Stimulated activated effector memory CD8-positive, alpha-beta T cell treated with anti-CD3 and anti-CD28 coated beads, Interleukin-12 subunit alpha, Interleukin-12 subunit beta, amount 100 ng/mL, for 72 hours (primary cell): ENCODE measurements at places on chromosomes 2 and 18.
A peak's percentile ranks its signal among the peaks of the same experiment; 100 is the strongest.

DNA sequence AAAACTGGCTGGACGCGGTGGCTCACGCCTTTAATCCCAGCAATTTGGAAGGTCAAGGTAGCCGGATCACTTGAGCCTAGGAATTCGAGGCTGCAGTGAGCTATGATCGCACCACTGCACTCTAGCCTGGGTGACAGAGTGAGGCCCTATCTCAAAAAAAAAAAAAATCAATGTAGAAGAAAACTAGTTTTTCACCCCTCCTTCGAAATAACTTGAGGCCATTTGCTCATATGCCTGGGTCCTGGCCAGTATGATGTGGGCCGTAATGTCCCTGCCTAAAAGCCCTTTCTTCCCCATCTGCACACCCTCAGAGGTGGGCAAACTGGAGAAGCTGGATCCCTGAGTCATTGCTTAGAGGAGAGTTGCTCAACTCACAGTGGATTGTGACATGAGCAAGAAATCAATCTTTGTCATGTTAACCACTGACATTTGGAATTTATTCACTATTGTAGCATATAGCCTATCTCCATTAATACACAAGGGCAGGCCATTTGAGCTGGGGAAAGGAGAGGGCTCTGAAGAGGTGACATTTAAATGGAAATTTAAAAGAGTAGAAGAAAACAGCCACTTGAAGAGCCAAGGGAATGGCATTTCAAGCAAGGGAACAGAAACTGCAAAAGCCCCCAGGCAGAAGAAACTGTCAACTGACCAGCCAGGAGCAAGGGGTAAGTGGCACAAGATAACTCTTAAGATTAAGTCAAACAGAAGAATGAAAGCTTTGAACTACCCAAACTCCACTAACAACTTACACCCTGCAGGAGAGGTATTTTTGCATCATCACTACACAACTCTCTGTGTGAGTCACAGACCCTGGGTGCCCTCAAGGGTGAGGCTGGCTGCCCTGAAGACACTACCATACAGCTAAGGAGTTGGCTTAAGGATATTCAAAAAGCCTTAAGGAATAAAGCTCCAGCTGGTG is 7.6 kb upstream of the METTL21A start:
- no peak for DNase-seq

DNA sequence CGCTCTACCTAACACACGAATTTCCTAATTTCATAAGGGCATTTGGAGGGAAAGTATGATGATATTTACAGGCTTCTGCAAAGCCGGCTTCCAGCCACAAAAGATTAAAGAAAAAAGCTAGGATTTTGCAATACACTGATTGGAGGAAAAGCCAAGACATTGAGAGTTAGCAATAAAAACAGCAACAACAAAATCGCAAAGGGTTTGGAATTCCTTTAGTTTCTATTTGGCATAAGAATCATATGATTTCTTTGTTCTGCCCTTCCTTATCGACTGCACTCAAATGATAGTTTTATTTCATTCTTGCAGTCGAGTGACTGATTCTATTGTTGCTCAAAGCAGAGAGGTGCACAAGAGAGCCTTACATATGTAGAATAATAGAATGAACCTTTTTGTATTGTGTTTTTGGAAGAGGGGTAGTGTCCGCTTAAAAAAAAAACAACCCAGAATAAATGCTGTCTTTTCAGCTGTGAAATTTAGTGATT is 3.9 kb upstream of the ZNF532 start:
- DNase-seq: no peak

GRCh38 chr18:49561289-49562193 is at the start of gene LIPG:
TSS of gene LIPG (plus strand) at chr18:49562057. CDS start at chr18:49562309, 252 bp downstream.
- peak; percentile 59 for DNase-seq

DNA sequence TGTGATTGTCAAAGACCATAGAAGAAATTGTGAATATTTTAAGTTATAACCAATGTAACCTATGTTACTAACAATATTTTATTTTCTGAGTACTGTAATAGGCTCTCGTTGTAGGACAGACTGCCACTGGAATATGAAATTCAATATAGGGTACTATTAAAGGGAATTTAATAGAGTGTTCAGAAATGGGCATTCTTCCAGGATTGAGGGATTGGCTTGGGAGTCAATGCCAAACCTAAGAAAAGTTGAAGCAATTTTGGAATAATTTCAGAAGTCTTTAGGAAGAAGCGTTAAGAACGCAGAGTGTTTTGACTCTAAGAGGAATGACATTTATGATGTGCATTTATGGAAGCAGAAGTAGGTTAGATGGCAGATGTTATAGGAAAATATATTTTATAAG is 79.0 kb downstream of the ACVR2A start:
- DNase-seq: no peak

GRCh38 chr2:122261911-122262310 is 506.5 kb downstream of the TSN start:
- no peak for DNase-seq

DNA sequence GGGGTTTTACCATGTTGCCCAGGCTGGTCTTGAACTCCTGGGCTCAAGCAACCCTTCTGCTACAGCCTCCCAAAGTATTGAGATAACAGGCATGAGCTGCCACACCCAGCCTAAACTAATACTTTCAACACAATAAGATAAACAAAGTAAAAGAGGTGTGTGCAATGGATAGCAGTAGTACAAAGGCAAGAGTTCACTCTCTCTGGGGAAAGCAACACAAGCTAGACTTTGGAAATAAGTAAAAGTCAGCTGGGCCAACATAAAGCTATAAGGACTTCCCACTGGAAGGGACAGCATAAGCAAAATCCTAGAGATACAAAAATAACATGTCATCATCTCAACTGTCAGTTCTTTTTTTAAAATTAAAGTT is 5.2 kb upstream of the NOSTRIN start:
- DNase-seq: no peak

GRCh38 chr2:109555346-109555900 is 58.3 kb downstream of the SEPTIN10 start:
- no peak for DNase-seq

DNA sequence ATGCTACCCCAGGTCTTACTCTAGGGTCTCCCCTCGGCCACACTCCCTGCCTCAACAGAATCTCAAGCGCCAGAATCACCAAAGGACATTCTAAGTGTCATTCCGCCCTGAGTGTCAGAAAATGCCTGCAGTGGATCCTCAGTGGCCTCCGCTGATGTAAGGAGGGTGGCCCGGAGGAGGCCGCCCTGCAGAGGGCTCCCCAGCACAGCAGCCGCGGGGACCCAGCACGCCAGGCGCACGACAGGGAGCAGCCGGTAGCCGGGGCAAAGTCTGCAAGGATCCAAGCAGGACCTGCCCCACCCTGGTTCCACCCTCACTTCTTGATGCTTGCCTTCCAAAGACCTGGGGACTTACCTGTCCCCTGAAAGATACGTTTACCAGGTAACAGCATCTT is 54.2 kb upstream of the ID2 start:
- DNase-seq: no peak

- DNase-seq: no peak
Observed at GRCh38 chr2:53786352-53786704, 425 bp downstream of the ASB3 start.

- DNase-seq: no peak
Observed at GRCh38 chr18:21823848-21824247, 83.3 kb downstream of the MIB1 start.

DNA sequence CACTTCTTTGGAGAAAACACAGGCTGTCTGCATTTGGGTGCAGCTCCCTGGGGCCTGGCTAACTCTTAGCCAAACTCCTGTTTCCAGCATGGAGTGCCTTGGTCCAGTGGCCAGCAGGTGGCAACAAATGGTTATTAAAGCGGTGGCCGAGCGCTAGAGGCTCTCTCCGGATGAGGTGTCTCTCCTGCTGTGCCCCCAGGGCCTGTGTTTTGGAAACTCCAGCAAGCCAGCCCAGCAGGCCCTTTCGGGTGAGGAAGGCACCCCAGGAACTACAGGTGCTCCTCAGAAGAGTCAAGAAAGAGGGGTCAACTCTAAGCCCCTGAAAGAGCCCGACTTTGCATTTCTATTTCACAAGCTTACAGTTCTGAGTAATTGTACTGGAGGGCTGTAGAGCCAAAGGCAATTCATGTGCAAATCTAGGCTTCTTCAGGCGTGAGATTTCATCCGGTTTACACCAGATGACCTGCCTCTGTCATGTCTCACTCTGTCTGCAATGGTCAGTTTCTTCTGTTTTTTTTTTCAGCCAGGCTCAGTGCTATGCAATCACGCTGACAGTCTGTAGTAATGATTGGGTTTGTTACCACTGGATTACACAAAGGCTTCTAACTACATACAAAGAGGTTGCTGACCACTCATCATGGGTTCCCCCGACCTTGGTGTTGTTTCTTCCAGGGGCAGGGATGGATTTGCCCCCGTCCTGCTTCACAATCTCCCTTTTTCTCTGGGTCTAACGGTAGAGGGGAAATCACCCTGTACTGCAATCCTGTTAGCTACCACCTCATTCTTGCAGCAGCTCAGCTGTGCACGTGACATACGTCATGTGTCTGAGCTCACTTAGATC is 7.6 kb upstream of the CHRNA1 start:
- DNase-seq: no peak

- DNase-seq: no peak
Observed at GRCh38 chr2:28835781-28836180, 25.1 kb downstream of the SPDYA start.

DNA sequence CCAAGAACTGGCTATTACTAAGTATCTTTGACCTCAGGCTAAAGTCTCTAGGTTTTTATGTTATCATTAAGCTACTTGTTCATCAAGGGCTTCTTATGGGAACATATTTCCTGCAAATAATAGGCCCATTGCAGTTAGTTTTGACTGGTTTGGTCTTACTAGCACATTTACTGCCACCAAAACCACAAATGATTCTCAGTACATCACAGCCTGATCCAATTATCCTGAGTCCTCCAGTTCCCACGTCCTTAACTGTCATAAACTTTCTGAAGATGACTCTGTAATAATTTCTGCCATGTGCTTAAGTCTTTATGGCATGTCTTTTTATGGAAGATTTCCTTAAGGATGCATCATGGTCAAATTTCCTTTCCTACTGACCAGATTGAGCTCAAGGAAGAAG is 123.3 kb upstream of the TANK start:
- no peak for DNase-seq

- no peak for DNase-seq
Observed at GRCh38 chr2:223626716-223627115, 24.6 kb upstream of the SCG2 start.

DNA sequence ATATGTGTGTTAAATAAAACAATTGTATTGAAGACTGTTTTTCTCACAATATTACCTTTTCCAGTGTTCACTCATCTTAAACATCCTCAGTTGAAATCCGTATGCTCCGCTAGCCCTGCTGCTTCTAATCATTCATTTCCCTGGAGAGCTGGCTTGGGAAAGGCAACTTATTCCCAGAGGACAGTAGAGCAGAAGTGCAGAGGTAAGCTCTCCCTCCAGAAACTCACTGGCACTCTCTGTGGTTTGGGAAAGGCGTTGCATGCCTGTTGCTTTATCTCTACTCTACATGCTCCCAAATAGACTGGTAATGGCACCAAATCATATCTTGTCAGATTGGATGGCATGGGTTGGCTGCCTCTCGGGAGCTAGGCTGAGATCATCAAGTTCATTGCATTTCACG is 117.1 kb upstream of the BOD1L2 start:
- peak; percentile 13 for DNase-seq

DNA sequence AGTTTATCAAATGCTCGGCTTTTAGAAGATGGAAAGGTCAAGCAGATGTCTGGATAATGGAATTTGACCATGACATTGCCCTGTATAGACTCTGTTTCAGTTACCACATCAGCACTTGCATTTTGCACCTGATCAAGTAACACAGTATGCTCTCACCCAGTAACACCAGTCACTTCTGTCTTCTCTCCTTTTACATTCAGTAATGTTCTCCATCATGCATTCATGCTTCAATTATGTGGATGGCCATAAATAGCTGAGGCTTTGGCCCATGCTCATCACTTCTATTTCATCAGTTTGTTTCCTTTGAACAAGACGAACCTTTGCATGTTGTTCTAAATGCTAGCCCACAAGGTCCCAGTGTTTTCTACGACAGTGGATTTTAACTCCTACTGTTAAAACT is 322.9 kb upstream of the ACVR2A start:
- no peak for DNase-seq

- DNase-seq: no peak
Observed at GRCh38 chr2:200814917-200815316, 3.2 kb downstream of the BZW1 start.

GRCh38 chr2:189709501-189710221 is 35.2 kb downstream of the ANKAR start:
- no peak for DNase-seq

DNA sequence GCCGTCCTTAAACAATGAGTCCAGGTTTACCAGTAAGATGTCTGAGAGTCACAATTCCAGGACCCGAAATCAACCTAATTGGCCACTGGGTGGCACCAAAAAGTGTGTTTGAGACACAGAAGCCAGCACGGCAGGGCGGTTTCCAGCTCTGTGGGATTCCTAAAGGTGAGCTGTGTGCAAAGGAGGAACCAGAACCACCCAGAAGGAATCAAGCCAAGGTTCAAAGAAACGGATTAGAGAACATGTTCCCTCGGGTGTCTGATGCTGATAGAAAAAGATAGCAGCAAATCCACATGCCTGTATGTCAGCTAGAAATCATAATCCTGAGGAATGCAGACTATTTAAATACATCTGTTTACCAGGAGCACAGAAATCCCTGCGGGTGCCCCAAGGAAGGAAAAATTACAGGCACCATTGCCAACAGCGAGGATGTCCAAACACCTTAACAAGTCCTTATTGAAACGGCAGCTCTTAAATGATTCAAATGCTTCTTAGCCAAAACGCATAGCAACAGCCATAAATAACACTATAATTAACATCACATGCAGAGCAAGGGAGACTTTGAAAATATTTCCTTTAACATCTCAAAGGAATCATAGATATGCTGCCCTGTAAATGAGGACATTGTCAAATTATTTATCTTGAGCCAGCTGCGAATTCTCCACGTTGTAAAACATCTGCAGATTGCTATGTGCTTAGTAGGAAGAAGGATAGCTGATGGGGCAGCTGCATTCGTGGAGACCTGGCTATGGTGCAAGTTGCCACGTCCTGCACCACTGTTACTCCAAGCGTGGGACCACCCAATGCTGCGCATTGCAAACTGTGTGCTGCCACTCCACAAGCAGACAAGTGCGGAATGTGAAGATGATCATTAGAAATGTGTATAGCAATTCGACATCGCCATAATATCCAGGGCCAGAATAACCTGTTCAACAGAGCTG is 318.7 kb upstream of the NCKAP5 start:
- no peak for DNase-seq

GRCh38 chr2:28695245-28695647 is 56.4 kb upstream of the PPP1CB start:
- DNase-seq: no peak

DNA sequence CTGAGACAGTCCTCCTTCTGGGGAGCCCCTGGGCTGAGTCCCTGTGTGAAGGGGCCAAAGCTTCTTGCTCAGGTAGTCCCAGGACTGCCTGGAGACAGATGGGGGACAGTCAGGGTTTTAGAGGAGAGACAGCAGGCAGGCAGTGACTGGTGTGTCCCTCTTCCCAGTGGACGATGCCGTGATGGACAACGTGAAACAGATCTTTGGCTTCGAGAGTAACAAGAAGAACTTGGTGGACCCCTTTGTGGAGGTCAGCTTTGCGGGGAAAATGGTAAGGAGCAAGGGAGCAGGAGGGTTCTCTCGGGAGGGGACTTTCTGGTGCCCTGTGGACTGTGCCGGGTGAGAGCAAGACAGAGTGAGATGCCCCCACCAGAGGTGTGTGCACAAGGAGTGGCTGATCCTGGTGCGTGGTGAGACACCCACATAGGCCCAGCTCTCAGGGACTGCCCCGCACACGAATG is 74.8 kb downstream of the DYSF start:
- DNase-seq: no peak

GRCh38 chr2:161316701-161317100 is 8.5 kb downstream of the PSMD14 start:
- DNase-seq: no peak
